Heart right ventricle (tissue), 16 donors: ENCODE measurements at places on chromosomes 12 and 14.
A peak's percentile ranks its signal among the peaks of the same experiment; 100 is the strongest.

- H3K36me3 ChIP-seq, result no peaks in the 10 kb centered on the region
- H3K27ac ChIP-seq, result no peak overlapping the region
- H3K4me3 ChIP-seq, result no peak overlapping the region
- no peaks in the 10 kb centered on the region for H3K4me1 ChIP-seq
- no peaks in the 10 kb centered on the region for H3K27me3 ChIP-seq
These were observed 863.2 kb downstream of the LRFN5 start for GRCh38 chr14:42469637-42470426.

GRCh38 chr12:26026713-26027112 lies 68.2 kb downstream of the RASSF8 start:
- no peak for DNase-seq
- no peak overlapping the region for H3K27ac ChIP-seq
- H3K27me3 ChIP-seq, result no peaks in the 10 kb centered on the region
- no peaks in the 10 kb centered on the region for H3K4me1 ChIP-seq
- no peaks in the 10 kb centered on the region for H3K36me3 ChIP-seq

DNA sequence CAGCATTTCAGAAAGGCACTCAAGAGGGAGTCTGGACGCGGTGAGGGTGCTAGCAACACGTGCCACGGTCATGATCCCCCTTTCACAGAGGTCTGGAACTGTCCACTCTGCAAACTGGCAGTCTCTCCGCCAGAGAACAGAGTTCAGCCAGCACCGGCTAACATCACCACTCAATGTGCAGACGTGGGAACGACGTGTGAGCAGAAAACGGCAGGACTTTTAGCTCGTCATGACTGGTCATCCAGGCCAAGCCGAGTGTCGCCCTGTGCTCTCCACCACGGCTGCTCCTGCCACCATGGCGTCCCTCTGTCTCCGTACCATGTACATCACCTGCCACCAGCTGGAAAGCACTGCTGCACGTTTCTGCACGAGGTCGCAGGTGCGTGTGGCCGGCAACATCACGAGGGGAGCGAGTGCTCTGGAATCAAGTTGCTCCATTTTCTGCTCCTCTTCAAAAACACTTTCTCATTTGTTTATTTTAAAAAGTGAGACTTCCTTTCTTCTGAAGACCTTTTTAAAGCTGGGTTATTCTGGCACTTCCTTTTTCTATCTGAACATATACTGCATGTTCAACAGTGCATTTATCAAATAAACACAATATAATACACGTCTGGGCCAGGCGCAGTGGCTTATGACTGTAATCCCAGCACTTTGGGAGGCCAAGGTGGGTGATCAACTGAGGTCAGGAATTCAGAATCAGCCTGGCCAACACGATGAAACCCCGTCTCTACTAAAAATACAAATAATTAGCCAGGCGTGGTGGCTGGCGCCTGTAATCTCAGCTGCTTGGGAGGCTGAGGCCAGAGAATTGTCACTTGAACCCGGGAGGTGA lies 28.0 kb downstream of the SLC15A4 start:
- H3K4me1 ChIP-seq, result peaks cover 7% of the 10 kb centered on the region
- no peaks in the 10 kb centered on the region for H3K27me3 ChIP-seq
- H3K27ac ChIP-seq, result no peak overlapping the region
- no peak overlapping the region for H3K4me3 ChIP-seq
- no peak for DNase-seq
- H3K36me3 ChIP-seq, result peaks cover 13% of the 10 kb centered on the region

DNA sequence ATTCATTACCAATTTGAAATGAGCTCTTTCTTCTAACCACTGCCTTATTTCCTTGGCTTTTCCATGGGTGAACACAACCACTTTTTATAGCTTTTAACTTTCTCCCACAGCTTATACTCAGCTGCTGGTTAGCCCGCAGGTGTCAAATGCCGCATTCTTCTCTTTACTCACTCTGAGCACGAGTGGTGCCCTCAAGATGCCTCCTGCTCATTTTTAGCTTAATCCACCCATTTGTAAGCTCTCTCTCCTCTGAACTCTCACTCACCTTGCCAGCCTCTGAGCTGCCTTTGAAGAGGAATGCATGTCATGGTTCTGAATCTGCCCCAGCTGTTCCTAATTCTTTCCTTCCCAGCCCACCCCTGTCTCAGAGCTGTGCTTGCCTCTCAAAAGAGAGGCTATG lies 449.4 kb upstream of the PRICKLE1 start:
- DNase-seq, result no peak
- no peaks in the 10 kb centered on the region for H3K4me1 ChIP-seq
- no peak overlapping the region for H3K27ac ChIP-seq
- H3K27me3 ChIP-seq, result no peaks in the 10 kb centered on the region

DNA sequence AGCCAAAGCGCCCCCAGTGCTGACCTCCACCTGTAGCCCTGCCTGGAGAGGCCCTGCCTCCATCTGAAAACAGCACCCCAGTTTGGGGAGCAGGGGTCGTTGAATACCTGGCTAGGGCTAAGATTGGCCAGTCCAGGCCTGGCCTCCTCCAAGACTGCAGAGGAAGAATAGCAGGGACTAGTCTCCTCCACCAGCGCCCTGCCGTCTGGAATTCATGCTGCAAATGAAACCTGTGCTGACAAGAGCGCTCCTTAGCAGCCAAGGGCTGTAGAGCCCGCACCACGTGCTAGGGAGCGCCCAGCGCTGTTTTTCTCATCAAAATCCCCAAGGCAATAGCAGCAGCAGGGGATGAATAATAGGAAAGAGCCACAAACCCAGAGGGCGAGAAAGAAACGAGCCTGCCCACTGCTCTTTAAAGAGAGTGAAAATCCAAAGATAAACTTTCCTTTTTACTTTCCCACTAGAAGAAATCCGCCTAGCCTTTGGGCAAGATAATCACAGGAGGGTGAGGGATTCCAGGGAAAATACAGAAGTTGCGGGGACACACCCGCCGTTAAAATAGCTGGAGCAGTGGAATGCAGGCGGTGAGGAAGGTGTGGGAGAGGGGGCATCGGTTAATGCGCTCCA lies 3.3 kb downstream of the COL2A1 start:
- H3K27ac ChIP-seq, result no peak overlapping the region
- H3K4me1 ChIP-seq, result peaks cover 54% of the 10 kb centered on the region
- DNase-seq, result peak; percentile 30
- H3K27me3 ChIP-seq, result peaks cover 68% of the 10 kb centered on the region
- H3K4me3 ChIP-seq, result peak overlapping the region; percentile 59

DNA sequence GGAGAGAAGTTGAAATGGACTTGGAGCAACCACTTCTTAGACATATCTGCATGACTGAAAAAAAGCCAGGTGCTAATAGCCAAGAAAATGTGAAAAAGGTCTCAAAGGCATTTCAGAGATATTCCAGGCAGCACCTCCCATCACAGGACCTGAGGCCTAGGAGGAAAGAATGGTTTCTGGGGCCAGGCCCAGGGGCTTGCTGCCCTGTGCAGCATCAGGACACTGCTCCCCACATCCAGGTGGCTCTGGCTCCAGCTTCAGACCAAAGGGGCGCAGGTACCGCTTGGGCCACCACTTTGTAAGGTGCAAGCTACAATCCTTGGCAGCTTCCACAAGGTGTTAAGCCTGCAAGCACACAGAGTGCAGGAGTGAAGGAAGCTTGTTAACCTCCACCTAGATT lies 114.3 kb downstream of the PIK3C2G start:
- H3K4me3 ChIP-seq, result no peak overlapping the region
- no peaks in the 10 kb centered on the region for H3K4me1 ChIP-seq
- no peaks in the 10 kb centered on the region for H3K27me3 ChIP-seq
- DNase-seq, result no peak

- H3K4me3 ChIP-seq, result no peak overlapping the region
- H3K36me3 ChIP-seq, result no peaks in the 10 kb centered on the region
- peaks cover 15% of the 10 kb centered on the region for H3K4me1 ChIP-seq
- no peak overlapping the region for H3K27ac ChIP-seq
- no peaks in the 10 kb centered on the region for H3K27me3 ChIP-seq
These were observed 93.1 kb upstream of the HIF1A start for GRCh38 chr14:61602003-61602732.

GRCh38 chr12:96401076-96401871 lies 1.0 kb upstream of the CDK17 start:
- no peaks in the 10 kb centered on the region for H3K27me3 ChIP-seq
- H3K4me3 ChIP-seq, result peak overlapping the region; percentile 75
- peak overlapping the region; percentile 100 for H3K27ac ChIP-seq
- peaks cover 31% of the 10 kb centered on the region for H3K4me1 ChIP-seq
- H3K36me3 ChIP-seq, result no peaks in the 10 kb centered on the region

DNA sequence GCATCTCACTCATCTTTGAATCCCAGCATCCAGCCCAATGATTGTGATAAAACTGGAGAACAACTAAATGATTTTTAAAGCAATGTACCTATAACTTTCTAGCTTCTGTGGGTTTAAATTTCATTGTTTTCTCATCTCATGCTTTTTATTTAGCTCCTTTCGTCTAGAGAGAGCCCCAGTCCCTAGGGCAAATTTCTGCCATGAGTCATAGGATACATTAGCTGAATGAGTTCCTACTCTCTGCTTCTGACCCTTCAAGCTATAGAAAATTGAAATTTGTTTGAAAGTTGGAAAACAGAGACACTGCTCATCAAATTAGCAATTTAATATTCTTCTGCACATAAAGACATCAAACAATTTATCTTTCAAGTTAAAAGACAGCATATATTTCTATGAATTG lies 113.9 kb downstream of the KIF21A start:
- H3K27me3 ChIP-seq, result no peaks in the 10 kb centered on the region
- peaks cover 5% of the 10 kb centered on the region for H3K4me1 ChIP-seq
- no peak for DNase-seq
- H3K36me3 ChIP-seq, result no peaks in the 10 kb centered on the region
- H3K27ac ChIP-seq, result no peak overlapping the region

DNA sequence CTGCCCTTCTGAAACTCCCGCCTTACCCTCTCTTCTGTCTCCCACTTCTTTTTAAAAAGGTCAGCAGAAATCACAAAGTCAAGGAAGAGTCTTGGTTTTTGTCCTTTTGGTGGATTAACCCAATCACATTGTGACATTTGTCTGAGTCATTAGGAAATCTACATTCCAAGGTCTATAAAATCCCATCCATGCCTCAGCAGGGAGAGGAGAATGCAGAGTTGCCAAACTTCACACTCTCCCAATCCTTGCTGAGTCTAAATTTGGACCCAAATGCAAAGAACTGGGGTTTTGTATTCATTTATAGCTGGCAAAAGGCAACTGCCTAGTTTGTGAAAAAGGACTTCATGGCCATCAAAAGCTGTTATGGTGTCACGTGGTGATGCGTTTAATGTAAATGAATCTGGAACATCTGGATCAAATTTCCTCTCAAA lies 67.9 kb downstream of the TMEM30B start:
- H3K4me1 ChIP-seq, result peaks cover 10% of the 10 kb centered on the region
- no peak for DNase-seq
- H3K27me3 ChIP-seq, result no peaks in the 10 kb centered on the region
- H3K4me3 ChIP-seq, result no peak overlapping the region

- DNase-seq, result no peak
- H3K27ac ChIP-seq, result no peak overlapping the region
- H3K27me3 ChIP-seq, result no peaks in the 10 kb centered on the region
These were observed 108.8 kb downstream of the PTPN11 start for GRCh38 chr12:112527501-112527900.

DNA sequence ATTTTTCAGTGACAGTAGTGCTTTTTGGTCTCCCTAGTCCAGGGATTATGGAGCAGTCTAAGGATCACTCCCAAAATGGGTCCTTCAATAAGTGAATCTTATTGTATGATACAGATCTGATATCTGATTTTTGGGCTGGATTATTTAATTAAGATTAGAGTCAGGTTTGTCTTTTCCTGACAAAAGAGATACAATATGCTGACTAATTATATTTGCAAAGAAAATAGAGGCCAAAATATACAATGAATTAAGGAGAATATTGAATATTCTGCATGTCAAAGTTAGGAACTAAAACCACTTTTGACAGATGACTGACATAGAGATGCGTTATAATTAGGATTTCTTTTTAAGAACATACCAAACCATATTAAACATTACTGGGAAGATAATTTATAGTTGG lies 175.2 kb downstream of the FOXG1 start:
- no peak overlapping the region for H3K4me3 ChIP-seq
- no peak for DNase-seq
- no peaks in the 10 kb centered on the region for H3K27me3 ChIP-seq
- no peaks in the 10 kb centered on the region for H3K36me3 ChIP-seq

GRCh38 chr14:33509454-33509853 lies 441.4 kb downstream of the EGLN3 start:
- no peaks in the 10 kb centered on the region for H3K27me3 ChIP-seq
- DNase-seq, result no peak
- H3K27ac ChIP-seq, result no peak overlapping the region
